Activated naive CD4-positive, alpha-beta T cell treated with anti-CD3 and anti-CD28 coated beads, Interleukin-2, amount 50 U/mL, for 72 hours (primary cell): ENCODE measurements at places on chromosomes 13 and 19. TPM values are rescaled to one million over a fixed set of nuclear protein-coding genes. Genes with fewer than 3 reads are reported as not detected.

CLEC17A gene
- total RNA-seq = 0.43 TPM

ZNF154 gene
- total RNA-seq = 2.1 TPM

ZNF737 gene
- 13.0 TPM for total RNA-seq

MCEMP1 gene
- total RNA-seq = not detected

EPSTI1 gene
- 12.7 TPM for total RNA-seq

SIGLEC5 gene
- not detected for total RNA-seq

ZNF546 gene
- total RNA-seq = 3.1 TPM

RNF113B gene
- not detected for total RNA-seq

HIPK4 gene
- total RNA-seq = not detected

GRIN3B gene
- total RNA-seq = 0.19 TPM

FOXO1 gene
- total RNA-seq = 40.4 TPM

EID2B gene
- 3.0 TPM for total RNA-seq

CDX2 gene
- not detected for total RNA-seq

CGB8 gene
- not detected for total RNA-seq

GPC5 gene
- total RNA-seq = 0.78 TPM

SULT2A1 gene
- total RNA-seq = not detected

CYP2F1 gene
- total RNA-seq = not detected

CERS1 gene
- 0.21 TPM for total RNA-seq

PNMA8A gene
- total RNA-seq = not detected

BEST2 gene
- total RNA-seq = not detected

CNN1 gene
- total RNA-seq = not detected

SELENOV gene
- total RNA-seq = not detected
